ENCODE measurements at places on chromosomes 13 and 19.

DNA sequence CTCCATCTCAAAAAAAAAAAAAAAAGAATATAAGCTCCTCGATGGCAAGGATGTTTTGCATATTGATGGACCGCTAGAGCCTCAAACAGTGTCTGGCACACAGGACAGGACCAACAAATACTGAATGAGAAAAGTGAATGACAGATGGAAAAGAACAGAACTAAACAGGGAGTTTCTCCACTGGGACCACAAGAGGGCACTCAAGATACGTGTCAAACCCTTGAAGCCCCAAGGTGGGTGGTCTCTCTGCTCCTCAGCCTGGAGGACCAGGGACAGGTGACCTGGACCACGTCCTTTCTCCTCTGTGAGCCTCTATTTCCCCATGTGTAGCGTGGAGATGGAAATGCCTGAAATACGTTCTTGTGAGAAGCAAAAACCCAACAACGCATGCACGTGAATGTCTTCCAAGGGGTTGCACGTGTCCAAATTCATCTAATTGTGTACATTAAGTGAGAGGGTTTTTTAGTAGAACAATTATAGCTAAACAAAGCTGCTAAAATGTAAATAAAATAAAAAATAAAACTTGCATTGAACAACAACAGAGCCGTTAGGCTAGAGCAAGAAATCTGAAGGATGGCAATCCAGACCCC is 5.7 kb upstream of the CDC42EP5 start:
- DNase-seq, result peak; percentile 27

DNA sequence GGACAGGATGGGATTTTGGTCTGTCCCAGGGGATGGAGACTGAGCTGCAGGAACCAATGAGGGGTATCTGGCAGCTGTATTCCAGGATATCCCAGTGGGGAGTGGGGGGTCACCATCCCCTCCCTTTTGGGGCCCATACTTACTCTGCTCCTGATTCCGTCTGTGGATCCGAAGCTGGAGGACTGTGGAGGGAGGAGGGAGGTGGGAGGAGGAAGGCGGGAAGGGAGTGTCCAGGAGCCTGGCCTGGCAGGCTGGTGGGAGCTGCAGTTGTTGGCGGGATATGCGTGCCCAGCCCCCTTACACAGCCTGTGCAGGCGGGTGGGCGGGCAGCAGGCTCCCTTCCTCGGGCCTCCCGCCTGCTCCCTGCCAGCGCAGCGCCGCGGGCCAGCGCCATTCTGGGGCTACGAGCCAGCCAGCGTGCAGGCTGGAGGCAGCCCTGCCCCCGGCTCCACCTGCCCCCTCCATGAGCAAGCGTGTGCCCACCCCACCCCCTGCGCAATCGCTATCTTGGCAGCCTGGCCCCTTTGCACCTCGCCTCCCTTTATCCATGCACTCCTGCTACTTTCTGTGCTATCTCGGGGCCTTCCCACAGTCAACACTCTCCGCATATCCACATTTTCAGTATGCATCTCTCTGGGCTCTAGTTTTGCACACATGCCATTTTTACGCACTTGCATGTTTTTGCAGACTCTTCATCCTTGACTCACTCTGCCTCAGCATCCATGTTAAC is 2.8 kb downstream of the MAMSTR start:
- no peak for DNase-seq

- no peak for DNase-seq
Observed at GRCh38 chr13:47334173-47334572, 437.3 kb upstream of the HTR2A start.

DNA sequence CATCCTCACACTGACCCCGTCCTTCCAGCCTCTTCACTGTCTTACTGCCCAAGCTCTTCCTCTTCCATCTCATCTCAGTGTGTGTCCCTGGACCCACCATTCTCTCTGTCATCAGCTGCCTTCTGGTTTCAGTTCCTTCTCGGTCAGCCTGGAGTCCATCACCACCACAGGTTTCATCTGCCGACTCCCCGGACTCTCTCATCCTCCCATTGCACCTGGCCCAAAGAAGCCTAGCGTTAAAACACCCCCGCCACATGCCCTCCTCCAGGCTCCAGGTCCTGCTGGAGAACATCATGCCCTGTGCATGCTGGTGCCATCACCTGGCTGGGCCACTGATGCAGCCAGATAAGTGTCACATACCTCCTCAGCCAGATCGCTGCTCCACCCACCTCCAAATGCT is 122.1 kb upstream of the GPR12 start:
- no peak for DNase-seq

DNA sequence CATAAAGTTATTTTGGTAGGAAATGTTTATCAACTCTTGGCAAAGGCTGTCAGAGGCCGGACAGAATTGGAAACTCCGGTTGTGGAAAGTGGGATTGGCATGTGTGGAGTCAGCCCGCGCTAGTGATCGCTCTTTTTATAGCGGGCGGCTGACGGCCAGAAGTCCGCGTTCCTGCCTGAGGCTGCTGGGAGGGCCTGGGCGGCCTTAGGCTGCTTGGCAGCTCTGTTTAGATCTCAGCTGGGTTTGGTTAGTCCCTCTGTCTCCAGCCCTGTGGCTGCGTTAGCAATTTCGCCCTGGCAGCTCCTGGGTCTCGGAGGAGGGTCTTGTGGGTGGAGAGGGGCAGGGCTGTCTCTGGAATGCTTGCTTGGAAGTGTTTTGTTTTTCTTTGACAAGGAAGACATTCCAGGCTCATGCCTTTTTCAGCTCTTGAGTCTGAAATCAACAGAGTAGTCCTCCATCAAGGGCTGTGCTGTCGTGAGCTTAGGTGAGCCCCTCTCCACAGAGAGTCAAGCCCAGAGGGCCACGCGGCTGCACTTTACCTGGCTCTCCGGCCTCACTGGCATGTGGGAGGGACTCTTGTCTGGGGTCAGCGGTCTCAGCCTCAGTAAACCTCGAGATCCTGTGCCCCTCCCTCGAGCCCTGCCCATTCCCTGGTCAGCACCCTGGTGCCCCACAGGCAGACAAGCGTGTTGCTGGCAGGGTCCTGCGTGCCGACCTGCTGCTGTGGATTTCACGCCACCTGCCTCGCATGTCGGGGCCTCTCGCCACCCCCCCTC is 22.5 kb downstream of the DOT1L start:
- DNase-seq, result no peak

- no peak for DNase-seq
Observed at GRCh38 chr19:29928831-29929230, 13.2 kb upstream of the URI1 start.

Measured in CD4-positive, alpha-beta T cell treated with Interleukin-15 for 4 hours (primary cell).